ENCODE measurements at places on chromosomes 16 and 17. TPM values are rescaled to one million over a fixed set of nuclear protein-coding genes. Genes with fewer than 3 reads are reported as not detected.

Gene GUCY2D
- not detected for polyA plus RNA-seq

Gene LGALS9B
- polyA plus RNA-seq: 0.30 TPM

Gene SLC13A2
- polyA plus RNA-seq: 0.48 TPM

Gene KRT28
- polyA plus RNA-seq: not detected

DNA sequence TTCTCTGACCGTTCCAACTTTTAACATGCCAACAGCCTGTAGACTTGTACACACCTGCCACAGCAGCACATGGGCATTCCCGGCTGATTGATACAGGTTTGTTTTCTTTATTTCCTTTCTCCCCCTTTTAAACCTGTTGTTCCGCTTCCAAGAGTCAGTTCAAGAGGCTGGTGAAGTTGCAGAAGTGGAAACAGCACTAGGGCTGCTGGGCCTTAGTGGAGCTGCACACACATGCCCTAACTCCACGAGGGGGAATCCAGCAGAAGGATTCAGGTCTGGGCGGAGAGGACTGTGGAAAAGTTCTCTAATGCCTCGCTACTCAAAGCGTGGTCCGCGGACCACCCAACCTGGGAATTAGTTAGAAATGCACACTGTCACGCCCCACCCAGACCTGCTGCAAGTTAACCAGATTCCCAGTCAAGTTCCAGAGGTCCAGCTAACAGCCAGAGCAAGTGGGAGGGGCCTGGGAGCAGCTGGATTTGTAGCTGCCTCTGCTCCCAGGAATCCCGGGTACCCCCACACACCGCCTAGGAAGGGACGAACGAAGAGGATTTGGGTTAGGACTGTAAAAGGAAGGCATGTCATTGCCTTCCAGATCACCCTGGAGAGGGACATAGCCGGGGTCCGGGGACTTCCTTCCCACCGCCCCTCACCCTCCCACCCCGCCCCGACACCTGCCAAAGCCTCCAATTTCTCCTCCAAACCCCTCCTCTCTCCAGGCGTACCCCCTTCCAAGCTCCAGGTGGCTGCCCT is 542 bp downstream of the SLC39A11 start:
- no peak for DNase-seq

DNA sequence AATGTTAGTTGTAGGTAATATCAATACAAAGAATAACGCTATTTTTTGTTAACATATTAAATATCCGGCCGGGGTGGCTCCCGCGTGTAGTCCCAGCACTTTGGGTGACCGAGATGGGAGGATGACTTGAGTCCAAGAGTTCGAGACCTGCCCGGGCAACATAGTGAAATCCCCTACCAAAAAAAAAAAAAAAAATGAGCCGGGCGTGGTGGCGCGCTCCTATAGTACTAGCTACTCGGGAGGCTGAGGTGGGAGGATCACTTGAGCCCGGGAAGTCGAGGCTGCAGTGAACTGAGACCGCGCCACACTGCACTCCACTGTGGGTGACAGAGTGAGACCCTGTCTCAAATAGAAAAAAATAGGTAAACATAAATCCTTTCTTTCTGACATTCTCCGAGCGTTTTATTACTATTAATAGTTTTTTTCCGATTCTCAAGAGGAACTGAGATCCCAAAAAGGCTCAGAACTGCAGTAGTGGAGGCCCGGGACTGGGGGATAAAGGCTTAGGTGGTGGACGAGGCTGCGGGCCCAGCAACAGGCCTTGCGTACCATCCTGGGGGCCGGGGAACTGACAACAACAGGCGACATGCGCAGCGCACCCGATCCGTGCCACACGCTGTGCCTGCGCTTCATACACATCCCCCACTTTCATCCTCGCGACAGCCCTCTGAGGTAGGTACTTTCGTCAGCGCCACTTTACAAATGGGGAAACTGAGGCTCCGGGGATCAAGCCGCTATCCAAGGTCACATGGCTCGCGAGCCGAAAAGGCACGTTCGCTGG is 919 bp downstream of the N4BP1 start:
- no peak for DNase-seq

- DNase-seq: no peak
Observed at GRCh38 chr16:1691276-1691675, 13.2 kb downstream of the JPT2 start.

GRCh38 chr16:3057181-3058138 is 8.0 kb upstream of the IL32 start:
- DNase-seq: no peak

DNA sequence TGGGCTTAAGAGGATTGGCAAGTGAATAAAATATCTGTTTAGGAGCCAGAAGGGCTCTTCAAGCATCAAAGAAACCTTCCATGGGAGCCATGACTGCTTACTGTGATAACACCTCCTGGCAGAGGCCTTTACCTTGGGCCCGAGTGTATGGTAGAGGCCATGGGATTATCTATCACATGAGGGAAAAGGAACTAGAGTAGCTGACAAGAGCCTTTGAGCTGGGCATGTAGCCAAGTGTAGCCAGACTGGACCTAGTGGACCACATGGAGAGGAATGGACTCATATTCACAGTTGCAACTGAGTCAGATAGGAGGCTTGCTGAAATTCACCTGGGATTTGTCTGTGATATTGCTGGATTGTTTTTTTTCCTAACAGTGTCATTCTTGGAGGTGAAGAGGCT is 276.0 kb upstream of the ZFHX3 start:
- DNase-seq: no peak
